NCI-H1105 (cell line): ENCODE measurements at places on chromosomes 2 and 18.

- DNase-seq: peak; percentile 18
Measured at GRCh38 chr2:234496055-234496834, 636 bp downstream of the ARL4C start.

GRCh38 chr2:27003007-27003406 is 29.8 kb upstream of the TMEM214 start:
- DNase-seq: no peak

GRCh38 chr2:111172666-111173065 is 52.0 kb downstream of the BCL2L11 start:
- no peak for DNase-seq

DNA sequence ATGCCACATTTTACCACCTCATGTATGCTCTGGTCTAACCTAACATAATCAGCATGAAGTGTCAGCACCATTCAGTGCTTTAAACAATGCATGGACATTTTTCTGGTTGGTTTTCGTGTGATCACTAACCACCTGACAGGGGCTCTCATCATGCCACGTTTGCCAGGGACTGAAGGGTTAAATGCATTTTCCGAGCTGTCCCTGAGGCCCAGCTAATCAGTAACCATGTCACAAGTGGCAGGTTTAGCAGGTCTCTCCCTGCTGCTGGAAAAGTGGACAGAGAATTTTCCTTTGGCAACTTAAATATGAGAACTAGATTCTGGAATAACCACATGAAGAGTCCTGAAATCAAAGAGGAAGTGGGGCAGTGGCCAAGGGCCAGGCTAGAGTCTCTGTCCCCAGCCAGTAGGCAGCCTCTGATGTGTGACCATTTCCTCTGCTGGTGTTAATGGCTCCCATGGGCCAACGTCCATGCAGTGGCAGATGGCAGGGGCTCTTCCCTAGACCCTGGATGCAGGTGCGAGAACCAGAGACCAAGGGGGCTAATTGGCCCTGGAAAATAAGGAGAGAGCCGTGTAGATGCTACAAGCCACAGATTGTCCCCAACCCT is 69.5 kb downstream of the TPGS2 start:
- DNase-seq: no peak

DNA sequence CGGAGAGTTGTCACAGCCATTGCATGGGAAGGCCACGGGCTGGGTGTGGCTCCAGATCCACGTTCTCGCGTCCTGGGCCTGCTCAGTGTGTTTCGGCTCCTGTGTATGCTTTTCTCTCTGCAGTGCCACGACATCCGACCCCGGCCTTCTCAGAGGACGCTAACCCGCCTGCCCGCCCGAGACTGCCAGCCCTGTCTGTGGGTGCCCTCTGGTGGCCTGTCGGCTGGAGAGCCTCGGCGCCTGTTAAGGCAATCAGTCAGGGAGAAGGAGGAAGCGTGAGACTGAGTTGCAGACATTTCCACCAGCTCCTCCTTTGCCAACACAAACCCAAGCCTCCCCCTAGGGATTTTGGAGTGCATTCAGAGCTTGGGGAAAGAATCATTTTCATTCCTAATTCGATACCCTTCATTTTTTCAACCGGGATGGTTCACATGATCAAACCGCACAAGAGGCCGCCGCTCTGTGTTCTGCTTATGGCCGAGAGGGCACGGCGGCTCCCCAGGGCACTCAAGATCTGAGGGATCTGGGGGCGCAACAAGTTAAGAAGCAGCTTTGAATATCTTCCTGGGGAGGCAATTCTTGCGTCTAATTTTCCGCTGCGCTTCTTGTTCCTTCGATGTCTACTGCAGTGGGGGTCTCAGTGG is 37.5 kb upstream of the ZBTB7C start:
- peak; percentile 64 for DNase-seq

GRCh38 chr2:10197697-10198076 is 75.1 kb downstream of the RRM2 start:
- no peak for DNase-seq

- DNase-seq: no peak
Measured at GRCh38 chr2:173874894-173875237, 90.3 kb downstream of the SP3 start.

- DNase-seq: no peak
Measured at GRCh38 chr2:219929835-219930234, 302.4 kb downstream of the SLC4A3 start.

- DNase-seq: no peak
Measured at GRCh38 chr2:64825831-64826491, 163.2 kb upstream of the SLC1A4 start.

DNA sequence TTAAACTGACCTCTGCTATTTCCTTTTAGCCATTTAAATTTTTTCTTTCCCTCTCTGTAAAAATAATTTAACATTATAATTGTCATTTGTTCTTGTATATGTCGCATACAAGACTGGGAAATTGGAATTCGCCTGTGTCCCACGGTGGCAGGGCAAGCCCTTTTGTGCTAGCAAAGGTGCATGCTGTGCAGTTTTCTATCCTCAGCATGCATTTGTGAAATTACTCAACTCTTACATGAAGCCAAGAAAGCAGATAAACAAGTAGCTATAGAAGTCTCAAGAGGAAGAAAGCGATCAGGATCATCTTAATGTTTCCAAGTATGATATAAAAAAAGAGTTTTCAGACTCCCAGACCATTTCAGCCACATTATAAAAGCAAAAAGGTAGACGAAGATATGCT is 392.6 kb upstream of the CHST9 start:
- DNase-seq: no peak

DNA sequence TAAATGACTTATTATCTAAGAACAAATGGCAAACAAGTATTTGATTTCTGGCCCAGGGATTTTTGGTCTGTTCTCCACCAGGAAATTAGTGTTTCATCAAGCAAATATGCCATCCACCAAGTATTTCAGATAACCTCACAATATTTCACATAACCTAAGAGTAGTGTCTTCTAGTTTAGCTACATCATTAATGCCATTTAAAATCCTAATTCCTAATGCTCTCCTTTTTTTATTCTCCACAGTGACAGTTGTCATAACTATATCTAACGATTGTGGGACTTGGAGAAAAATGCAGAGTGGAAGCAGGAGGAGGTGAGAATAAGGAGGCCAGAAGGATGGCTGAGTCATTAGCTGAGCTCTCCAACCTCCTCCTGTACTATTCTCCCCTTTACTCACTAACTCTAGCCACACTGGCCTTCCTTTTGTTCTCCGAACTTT is 58.5 kb upstream of the CTLA4 start:
- no peak for DNase-seq

GRCh38 chr2:69018678-69019095 is 5.7 kb downstream of the ANTXR1 start:
- no peak for DNase-seq

- peak; percentile 15 for DNase-seq
Measured at GRCh38 chr2:238238766-238239542, 884 bp downstream of the HES6 start.

DNA sequence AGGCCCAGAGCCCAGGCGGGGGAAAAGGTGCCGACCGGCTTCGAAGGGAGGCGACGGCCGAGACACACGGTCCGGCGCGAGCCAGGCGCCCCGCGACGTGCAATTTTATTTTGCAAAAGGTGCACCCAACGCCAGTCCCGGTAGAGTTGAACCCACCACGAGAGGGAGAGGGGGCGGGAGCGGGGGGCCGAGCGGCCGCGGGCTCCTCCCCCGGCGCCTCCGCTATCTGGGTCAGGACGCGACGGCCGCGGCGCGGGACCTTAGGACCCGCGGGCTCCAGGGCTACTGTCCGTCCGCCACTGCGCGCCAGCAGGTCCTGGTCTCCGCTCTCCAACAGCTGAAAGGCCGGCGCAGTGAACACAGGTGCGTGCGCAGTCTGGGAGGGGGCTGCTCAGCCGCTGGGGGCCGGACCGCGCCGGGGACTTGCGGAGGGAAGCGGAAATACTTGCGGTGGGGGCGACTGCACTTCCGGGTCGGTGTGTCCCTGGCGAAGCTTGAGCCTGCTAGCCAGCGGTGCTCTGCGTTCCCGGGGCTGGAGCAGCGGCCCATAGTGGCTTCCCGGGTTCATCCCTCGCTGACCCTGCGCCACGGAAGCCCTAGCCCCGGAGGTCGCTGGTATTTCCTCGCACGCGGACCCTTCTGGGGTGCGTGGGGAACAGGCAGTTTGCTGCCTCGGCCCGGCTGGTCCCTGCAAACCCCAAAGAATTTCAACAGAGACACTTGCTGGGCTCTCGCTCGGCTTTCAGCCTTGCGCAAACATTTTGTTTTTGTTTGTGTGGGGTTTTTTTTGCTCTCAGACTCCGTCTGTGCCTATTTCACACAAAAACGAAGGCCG is at the start of gene RMDN2:
Gene RMDN2, plus strand, starts transcription at position 225 of the 835 bp plus-strand sequence. CDS start 3,991 bp downstream, outside the sequence.
- no peak for DNase-seq

DNA sequence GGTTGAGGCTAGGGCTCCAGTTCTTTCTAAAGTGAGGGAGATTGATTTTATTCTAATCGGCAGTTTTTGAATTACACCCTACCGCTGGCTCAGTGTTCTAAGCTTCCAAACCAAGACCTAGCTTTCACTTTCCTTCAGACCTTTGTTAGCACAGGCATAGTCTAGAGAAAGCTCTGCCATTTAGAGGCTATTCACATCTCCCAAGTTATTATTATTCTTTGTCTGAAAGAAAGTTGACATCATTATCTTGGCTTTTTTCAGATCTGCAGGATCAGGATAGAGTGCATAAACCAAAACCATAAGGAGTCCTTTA is 276.8 kb downstream of the ASXL3 start:
- no peak for DNase-seq

- DNase-seq: no peak
Measured at GRCh38 chr18:2180586-2180985, 390.7 kb downstream of the METTL4 start.

GRCh38 chr2:217429981-217430500 is 570.2 kb upstream of the TNP1 start:
- no peak for DNase-seq

DNA sequence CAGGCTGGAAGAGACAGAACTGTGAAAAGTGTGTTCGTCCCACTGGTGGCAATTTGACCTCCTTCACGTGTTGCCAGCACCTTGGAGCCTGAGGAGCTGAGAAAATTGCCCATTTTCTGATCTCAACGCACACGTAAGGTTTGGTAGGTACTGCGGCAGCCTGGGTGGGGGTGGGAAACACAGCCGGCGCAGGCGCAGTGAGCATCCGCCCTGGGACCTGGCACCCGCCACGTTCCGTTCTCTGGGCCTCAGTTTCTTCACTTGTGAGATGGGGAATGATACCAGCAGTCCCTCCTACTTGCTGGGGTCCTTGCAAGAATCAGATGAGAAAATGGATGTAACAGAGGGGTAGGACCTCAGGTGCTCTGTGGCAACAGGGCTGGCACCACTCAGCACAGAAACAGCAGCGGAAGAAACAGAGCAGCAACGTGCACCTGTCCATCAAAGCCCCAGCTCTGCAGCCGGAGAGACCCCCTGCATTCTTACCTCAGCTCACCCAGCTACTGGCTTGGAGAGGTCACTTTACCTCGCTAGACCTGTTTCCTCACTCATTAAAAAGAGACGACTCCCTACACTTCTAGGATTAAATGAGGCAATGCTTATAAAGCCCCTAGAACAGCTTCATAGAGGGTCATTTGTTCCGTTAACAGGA is 458.0 kb upstream of the ID2 start:
- no peak for DNase-seq

- no peak for DNase-seq
Measured at GRCh38 chr2:106142683-106143082, 51.4 kb downstream of the UXS1 start.

DNA sequence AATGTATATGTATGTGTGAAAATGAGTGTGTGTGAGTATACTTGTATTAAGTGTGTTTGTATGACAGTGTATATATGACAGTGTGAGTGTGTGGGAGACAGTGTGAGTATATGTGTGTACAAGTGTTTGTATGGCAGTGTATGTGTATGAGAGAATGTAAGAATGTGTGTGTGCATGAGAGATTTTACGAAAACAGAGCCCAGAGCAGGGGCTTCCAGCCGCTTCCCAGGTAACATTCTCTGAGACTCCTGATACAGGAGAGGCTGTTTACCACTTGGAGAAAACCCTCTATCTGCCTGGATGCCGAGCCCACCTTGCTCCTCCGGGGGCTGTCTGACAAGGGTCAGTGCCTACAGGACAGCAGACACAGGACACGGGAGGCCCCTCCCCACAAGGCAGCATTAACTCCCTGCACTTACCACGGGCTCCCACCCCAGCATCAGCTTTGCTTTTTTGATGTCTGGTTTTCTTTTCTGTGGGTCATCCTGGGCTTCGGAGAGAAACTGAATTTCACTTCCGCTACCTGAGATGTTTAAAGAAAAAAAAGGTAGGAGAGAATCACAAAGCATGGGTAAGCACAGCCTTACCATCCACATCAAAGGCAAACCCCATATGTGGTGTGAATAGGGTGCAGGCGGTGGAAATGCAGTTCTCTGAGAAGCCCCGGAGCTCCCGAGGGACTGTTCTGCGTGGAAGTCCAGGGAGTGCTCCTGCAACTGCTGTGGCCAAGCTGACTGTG is 97.6 kb downstream of the UXS1 start:
- no peak for DNase-seq

DNA sequence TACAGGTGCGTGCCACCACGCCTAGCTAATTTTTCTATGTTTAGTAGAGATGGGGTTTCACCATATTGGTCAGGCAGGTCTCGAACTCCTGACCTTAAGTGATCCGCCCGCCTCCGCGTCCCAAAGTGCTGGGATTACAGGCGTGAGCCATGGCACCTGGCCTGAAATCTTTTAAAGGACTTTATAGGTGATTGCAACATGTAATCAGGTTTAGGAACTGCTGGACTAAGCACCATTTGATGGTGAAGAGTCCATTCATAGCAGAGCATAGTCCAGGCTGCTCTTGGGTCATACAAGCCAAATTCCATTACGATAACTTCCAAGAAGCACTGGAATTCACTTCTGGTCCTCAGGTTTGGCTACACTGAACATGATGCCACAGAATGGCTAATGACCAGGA is 200.6 kb upstream of the SMAD2 start:
- no peak for DNase-seq

DNA sequence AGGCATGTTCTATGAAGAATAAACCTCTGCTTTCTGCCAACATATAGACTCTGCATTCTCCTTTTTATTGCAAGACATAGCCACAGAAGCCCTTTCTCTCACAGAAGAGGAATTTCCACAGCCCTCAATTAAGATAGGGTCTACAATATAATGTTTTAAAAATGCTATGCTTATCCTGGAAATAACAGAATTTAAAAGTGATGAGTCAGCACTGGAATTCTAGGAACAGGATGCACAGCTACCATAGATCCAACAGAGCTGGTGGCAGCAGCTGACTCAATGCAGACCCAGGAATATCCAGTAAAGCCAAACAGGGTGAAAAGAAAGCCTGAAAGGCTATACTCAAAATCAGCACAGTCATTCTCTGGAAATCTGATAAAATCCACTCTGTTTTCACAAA is 866.9 kb downstream of the TRIB2 start:
- DNase-seq: no peak
